ENCODE measurements at places on chromosomes 3 and 15.

DNA sequence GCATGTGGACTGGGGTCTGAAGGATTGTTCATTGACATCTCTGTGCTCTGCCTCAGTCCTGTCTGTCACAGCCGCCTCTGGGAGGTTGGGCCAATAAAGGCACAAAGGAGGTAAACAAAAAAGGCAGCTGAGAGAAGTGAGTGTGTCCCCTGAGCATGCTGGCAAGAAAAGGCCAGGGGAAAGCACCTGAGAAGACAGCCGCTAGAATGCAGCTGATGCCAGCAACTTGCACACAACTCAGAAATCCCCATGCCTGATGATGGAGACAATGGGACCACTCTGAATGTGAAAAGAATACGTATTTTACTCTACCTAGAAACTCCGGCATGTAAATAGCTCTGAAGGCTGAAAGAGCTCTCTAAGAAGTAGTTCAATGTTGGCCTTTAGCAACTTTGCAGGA, 118.7 kb downstream of the KCNH8 start:
- no peak for DNase-seq

DNA sequence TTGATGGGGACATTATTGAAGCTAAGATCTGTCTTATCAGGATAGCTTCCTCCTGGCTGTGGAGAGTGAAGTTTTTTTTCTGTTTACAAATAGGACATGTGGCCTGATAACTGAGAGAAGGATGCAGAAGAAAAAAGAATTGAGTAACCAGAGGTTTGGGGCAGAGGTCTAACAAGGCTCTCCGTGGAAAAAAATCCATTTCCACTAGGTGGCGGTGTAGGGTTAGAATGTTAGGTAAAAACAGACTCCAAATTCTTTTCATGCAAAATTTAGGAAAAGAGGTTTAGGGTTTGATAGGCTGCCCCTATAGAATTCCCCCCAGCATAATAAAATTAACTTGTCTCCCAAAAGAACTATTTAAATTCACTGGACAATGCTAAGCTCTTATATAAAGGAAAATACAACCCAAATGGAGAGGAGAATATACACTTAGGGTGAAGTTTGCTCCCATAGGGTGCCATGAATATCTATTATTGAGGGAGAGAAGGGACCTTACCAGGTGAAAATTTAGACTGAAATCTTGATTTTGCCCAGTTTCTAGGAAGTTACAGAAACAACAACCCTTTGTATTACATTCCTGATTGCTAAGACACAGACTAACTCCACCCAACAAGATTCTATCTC, 1560.4 kb downstream of the OTOL1 start:
- DNase-seq = peak; percentile 48

GRCh38 chr15:85743392-85744055, 51.2 kb downstream of the KLHL25 start:
- no peak for DNase-seq

GRCh38 chr3:144221761-144222160, 250.1 kb downstream of the DIPK2A start:
- DNase-seq = no peak

- no peak for DNase-seq
These were observed 11.7 kb upstream of the TCF12 start for GRCh38 chr15:56906766-56907165.

DNA sequence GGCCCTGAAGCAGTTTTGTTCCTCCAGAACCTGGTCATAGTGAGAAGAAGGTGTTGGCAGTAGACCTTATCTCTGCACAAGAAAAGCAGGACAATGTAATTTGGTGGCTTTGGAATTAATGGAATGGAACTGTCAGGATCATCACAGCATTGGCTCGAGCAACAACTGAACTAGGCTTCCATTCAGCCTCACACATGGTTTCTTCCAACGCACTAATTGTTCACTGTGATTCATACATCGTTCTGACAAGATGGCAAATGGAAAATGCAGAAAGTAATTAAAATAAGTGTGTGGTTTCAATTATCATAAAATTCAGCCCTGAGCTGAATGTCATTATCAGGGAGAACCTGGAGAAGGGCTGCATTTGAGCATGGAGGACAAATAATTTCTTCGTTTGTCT, 80.6 kb downstream of the MFSD1 start:
- no peak for DNase-seq

Measured in iris pigment epithelial cell (primary cell).